ENCODE measurements at places on chromosomes 3 and 15.
A peak's percentile ranks its signal among the peaks of the same experiment; 100 is the strongest.

DNA sequence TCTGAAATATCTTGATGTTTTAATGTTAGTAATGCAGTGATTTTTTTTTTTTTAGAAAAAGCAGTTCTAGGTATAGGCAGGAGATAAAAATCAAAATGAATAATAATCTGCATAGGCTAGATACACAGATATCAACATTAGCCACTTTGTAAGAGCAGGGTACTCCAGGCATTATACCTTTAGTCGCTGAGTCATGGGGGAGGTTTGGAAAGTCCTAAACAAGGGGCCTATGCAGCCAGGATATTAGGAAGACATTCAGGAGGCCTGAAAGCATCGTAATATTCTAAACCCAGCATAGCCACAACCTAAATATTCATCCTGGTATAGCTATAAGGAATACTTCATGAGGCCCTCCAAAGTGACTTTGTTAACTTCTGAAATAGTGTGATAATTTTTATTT is 258.1 kb upstream of the NECTIN3 start:
- DNase-seq: no peak

- DNase-seq: no peak
Measured at GRCh38 chr3:76754247-76754646, 285.7 kb upstream of the ROBO2 start.

GRCh38 chr3:12439161-12439940 is 44.9 kb upstream of the TSEN2 start:
- no peak for DNase-seq

DNA sequence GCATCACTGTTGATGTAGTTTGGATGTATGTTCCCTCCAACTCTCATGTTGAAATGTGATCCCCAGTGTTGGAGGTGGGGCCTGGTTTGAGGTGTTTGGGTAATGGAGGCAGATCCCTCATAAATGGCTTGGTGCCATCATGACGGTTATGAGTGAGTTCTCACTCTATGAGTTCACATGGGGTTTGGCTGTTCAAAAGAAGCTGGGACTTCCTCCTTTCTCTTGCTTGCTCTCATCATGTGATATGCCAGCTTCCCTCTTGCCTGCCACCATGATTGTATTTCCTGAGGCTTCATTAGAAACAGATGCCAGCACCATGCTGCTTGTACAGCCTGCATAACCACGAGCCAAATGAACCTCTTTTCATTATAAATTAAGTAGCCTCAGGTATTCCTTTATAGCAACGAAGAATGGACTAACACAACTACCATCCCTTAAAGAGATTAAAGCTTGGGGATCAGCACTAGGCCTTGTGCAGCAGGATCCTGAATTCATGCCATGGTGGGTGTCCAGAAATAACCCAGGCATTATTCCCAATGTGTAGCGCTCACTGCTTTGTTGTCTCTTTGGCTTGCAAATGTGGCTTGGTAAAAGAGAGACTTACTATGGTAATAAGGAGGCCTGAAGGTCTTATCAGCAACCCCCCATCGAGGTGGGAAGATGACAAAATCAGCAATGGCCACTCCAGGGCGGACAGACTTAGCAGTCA is 41.9 kb downstream of the NDUFB4 start:
- peak; percentile 76 for DNase-seq

GRCh38 chr15:68126396-68126795 is 72.3 kb downstream of the PIAS1 start:
- no peak for DNase-seq

DNA sequence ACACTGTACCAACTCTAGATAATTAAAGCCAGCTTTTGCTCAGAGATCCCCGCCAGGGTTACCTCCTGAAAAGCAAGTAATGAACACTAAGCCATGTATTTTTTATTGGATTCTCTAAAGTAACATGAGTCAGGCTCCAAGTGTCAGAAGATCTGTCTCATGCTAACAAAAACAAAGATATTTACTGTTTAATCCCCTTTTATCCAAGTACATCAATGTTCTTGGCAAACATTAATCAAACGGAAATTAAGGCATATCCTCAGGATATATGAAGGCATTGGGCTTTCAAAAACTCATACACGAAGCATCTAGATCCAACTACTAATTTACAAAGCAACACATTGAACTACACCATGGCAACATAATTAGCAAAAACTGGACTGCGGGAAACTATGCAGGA is 37.2 kb downstream of the MYO5A start:
- no peak for DNase-seq

DNA sequence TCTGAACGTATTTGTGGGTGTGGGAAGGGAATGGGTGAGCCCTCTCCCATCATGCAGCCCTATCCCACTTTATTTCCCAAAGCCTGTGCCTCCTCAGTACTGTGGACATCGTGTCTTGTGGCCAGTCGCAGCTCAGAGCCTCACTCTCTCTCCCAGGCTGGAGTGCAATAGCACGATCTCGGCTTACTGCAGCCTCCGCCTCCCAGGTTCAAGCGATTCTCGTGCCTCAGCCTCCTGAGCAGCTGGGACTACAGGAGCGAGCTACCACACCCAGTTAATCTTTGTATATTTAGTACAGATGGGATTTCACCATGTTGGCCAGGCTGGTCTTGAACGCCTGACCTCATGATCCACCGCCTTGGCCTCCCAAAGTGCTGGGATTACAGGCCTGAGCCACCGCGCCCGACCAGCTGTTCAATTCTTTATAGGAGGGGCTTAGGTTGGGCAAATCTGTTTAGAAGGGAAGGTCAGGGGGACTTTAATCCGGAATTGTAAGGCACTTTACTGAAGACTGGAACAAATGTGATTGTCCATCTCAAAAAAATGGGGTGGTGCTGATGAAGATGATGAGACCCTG is 42.7 kb upstream of the BDH1 start:
- no peak for DNase-seq

DNA sequence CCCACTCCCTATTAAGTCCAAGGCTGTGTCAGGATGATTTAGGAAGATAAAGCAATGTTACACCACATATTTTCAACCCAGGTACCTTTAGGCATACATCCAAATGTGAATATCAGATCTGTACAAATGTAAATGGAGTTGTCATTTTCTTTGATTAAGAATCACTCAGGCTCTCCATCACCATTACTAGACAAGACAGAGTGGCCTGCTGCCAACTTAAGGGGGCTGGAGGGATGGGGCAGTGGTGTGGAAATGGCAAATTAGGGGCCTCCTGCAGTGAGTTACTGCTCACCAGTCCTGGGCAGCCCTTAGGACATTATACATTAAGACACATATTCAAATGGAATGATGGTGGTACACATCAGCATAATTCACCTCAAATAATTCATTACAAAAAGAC is 211.0 kb downstream of the TNIK start:
- no peak for DNase-seq

GRCh38 chr3:38558864-38559263 is 62.7 kb downstream of the EXOG start:
- DNase-seq: no peak

- DNase-seq: peak; percentile 76
Measured at GRCh38 chr15:31387479-31388118, 61.0 kb downstream of the KLF13 start.

DNA sequence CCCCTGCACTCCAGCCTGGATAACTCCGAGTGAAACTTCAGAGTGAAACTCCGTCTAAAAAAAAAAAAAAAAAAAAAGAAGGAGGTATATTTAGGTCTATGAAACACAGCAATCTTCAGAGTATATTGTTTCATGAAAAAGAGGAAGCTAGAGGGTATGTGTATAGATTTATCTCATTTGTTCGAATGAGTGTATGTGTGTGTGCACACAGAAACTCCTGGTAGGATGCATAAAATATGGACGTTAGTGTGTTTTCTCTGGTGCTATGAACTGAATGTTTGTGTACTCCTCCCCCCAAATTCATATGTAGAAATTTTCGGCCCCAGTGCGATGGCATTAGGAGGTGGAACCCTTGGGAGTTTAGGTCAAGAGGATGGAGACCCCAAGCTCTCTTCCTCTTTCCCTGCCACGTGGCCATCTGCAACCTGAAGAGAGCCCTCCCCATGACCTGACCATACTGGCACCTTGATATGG is 98.6 kb upstream of the KLF13 start:
- no peak for DNase-seq

DNA sequence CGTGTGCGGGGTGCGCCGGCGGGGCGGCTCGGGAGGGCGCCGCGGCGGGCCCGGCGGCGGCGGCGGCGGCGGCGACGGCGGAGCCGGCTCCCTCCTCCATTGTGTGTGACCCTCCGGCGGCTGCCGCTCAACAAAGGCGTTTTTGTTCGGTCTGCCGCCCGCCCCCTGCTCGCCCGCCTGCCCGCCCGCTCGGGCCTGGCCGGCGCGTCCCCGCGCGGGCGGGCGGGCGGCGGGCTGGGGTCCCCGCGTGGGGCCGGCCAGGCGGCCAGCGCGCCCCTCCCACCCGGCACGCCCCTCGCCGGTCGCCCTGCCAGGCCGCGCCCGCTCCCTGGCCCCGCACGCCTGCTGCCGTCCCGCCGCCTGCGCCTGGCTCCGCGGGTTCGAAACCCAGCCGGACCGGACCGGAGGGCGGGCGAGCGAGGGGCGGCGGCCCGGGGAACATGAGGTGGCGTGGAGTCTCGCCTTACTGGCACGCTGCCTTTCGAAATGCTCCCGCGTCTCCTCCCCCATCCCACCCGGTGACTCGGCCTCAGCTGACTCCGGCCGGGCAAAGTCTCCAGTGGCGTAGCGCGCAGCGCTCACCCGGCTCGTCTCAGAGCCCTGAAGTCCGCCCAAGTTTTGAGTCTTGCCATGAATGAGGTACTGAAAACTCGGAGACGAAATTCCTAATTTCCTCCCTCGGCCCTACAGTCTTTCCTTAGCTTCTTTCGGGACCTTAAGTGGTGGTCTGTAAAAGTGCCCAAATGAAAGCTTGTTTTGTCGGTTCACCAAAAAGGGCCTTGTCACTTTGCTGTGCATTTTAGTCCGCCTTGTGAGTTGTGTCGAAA is 588 bp downstream of the MAPK6 start:
- DNase-seq: no peak

- DNase-seq: no peak
Measured at GRCh38 chr3:65671004-65671403, 367.7 kb downstream of the MAGI1 start.

DNA sequence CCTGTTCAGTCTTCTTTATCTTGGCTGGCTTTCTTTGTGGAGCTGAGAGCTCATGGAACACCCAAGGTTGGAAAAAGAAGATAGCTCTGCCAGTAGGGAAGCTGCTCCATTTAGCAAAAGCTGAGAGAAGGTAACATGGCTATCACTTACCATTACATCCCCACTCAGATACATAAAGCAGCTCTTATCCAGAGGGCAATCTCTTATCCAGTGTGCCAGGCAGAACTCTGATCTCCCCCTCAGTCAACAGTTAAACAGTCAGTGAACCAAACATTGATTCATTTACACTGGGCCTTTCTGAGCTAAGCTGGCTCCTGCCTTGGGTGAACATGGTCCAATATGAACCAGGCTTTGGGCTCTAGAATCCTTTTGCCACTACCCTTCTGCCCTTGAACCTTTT is 624.2 kb downstream of the NTRK3 start:
- no peak for DNase-seq

DNA sequence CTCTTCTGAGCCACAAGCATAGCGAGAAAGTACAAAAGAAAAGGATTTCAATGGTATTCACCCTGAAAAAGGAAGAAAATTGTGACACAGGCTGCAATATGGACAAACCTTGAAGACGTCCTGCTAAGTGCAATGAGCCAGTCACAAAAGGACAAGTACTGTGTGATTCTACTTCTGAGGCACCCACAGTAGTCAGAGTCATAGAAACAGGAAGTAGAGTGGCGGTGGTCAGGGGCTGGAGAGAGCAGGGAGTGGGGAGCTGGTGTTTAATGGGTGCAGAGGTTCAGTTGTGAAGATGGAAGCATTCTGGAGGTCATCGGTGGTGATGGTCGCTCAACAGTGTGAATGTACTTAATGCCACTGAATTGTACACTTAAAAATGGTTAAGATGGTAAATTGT is 180.5 kb downstream of the APBA2 start:
- DNase-seq: no peak

GRCh38 chr3:174737966-174738365 is 121.2 kb upstream of the NAALADL2 start:
- no peak for DNase-seq

DNA sequence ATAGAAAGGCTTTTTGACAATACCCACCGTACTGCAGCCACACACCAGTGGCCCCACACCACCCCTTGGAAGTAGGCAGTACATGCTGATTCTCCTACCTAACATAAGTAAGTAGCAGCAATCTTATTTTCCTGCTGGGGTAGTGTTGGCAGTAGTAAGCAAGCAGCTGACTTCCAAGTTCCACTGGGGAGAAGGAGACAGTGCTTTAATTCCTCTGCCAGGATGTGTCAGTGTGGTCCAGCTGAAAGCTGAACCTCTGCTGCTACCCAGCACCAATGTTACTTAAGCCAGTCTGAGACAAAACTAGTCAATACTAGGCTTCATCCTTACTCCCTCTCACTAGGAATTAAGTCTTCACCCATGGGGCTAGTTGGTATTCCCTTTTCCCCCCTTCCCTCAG is 74.7 kb downstream of the DZIP3 start:
- DNase-seq: no peak

DNA sequence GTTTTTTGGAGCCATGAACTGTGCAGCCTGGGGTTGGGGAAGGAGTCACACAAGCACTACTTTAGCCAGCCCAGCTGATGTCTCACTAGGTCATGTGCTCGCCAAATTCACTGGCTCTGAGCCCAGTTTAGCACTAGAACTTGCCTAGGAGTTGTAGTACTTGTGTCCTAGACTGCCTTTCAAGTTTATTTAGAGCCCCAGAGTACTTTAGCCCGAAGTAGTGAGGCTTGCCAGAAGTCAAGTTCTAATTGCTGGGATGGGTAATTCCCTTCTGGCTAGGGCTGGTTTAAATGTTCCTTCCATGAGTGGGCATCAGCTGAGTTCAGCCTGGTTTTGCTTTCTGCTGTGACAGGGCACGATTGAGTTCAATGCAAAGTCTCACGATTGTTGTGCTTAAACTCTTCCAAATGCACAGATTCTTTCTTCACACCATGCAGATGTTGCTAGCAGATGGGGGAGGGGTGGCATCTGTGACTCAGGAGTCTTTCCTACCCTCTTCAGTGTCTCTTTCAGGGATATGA is 228.2 kb upstream of the ZPLD1 start:
- DNase-seq: no peak

DNA sequence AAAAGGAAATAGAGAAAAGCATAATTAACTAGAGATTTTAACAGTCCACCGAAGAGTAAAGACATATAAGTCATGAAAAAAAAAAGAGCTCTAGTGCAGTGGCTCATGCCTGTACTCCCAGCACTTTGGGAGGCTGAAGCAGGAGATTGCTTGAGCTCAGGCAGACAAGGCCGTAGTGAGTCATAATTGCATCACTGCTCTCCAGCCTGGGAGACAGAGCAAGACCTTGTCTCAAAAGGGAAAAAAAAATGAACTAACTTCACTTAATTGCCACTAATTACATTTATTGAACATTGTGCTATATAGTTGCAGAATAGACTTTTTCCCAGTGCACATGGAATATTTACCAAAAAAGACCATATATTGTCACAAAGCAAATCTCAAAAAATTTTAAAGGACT is 221.8 kb downstream of the CBLB start:
- no peak for DNase-seq
